IPS DF 19.7 (cell line): ENCODE measurements at places on chromosomes 16 and 17.

GRCh38 chr16:88616320-88616719, 22.1 kb upstream of the IL17C start:
- DNase-seq = no peak

DNA sequence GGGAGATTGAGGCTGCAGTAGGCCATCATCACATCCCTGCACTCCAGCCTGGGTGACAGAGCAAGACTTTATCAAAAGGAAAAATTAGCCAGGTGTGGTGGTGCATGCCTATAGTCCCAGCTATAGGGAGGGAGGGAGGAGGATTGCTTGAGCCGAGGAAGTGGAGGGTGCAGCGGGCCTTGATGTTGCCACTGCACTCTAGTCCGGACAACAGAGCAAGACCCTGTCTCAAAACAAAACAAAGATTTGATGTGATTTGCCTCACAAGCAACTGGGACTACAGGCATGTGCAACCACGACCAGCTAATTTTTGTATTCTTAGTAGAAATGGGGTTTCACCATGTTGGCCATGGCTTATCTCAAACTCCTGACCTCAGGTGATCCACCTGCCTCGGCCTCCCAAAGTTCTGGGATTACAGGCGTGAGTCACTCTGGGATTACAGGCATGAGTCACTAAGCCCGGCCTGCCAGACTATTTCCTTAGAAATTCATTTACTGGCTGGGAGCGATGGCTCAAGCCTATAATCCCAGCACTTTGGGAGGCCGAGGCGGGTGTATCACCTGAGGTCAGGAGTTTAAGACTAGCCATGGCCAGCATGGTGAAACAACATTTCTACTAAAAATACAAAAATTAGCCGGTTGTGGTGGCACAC, 11.5 kb downstream of the UBE2G1 start:
- DNase-seq = no peak

DNA sequence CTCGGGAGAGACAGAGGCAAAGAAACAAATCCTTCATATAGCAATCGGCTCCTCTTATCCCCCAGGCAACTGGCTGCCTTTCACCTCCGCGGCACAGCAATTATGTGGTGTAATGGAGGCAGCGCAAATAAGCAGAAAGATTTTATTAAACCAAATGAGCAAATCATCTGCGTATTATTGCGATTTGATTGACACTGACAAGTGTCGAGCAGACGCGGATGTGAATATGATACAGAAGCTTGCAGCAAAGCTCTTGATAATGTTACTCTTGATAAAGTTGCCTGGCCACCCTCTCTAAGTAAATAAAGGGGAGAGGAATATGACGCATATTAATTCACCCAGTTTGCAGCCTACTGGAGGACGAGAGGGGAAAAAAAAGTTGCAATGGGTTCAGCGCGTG, 26.5 kb upstream of the AKTIP start:
- no peak for DNase-seq

GRCh38 chr17:39069114-39069756, 82.2 kb downstream of the PLXDC1 start:
- DNase-seq = no peak
